Stimulated activated CD4-positive, alpha-beta T cell treated with anti-CD3 and anti-CD28 coated beads, Interleukin-2, amount 100 ng/mL, for 24 hours (primary cell): ENCODE measurements at places on chromosomes 5 and 9.
A peak's percentile ranks its signal among the peaks of the same experiment; 100 is the strongest.

DNA sequence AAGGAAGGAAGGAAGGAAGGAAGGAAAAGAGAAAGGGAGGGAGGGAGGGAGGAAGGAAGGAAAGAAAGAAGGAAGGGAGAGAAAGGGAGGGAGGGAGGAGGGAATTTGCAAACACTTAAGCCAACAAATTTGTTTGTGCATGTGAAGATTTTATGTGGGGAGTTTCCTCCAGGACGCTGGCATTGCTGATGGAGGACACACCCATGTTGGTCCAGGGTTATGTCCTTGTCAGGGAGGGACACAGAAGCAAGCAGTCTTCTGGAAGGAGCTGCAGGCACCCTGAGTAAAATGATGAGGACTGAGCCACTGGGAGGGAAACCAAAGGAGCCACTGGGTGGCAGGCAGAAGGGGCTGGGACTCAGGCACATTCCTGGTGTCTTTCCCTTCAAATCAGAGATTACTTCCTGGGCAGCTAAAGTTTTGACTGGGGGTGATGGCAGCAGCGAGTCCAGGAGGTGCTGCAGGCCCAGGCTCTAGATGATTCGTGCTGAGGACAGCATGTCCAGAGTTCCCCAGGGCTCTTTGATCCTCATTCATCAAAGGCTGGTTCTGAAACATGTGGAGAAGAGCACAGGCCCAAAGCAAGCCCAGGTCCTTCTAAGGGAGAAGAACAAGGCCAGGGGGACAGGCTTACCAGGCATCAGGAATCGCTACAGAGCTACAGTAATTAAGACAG lies 109.2 kb downstream of the PAX5 start:
- no peak for DNase-seq

- DNase-seq = no peak
Observed at GRCh38 chr5:116880150-116880549, 305.5 kb upstream of the SEMA6A start.

DNA sequence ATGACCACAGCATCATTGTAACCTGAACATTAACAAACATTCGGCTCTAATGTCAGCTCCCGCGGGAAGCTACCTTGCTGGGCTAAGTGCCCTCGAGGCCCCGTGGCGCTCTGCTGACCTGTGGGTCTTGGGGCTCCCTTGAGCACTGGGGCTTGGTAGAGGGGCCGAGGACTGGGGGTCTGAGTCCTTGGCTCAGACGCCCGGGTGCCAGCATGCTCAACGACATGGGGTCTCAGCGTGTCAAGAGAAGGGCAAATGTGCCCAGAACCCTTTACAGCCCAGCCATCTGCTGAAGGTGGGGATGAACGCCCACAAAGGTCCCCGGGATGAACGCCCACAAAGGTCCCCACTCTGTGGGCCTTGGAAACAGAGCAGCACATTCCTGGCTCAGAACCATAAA lies 39.7 kb upstream of the SARDH start:
- DNase-seq = no peak

DNA sequence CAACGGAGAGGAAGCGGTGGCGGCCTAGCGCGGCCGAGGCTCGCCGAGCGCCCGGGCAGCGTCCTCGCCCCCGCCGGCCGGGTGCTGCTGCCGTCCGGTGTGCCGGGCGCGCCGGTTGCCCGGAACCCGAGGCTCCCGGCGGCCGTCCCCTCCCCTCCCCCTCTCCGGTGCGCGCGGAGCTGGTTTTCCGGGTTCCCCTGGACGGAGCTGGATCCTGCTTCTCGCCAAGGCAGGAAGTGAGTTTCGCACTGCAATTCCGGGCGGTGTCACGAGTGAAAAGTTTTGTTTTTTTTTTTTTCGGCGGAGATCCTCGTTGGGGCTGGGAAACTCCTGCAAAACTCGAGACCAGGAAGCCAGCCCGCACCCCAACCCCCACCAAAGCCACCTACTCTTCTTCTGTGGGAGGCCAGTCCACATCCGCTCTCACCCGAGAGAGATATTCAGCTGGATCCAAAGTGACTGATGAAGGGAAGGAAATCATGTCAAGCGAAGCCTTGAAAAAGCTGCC lies at the start of gene ERBIN:
ERBIN (plus strand) TSS at position 300 of the 508 bp plus-strand sequence. CDS start 66,144 bp downstream, outside the sequence.
- peak; percentile 72 for DNase-seq

GRCh38 chr9:20255052-20255451 lies 367.2 kb downstream of the MLLT3 start:
- DNase-seq = no peak
